Umbilical cord (tissue), 2 donors: ENCODE measurements at places on chromosomes 7 and 10. TPM values are rescaled to one million over a fixed set of nuclear protein-coding genes. Genes with fewer than 3 reads are reported as not detected.

DNA sequence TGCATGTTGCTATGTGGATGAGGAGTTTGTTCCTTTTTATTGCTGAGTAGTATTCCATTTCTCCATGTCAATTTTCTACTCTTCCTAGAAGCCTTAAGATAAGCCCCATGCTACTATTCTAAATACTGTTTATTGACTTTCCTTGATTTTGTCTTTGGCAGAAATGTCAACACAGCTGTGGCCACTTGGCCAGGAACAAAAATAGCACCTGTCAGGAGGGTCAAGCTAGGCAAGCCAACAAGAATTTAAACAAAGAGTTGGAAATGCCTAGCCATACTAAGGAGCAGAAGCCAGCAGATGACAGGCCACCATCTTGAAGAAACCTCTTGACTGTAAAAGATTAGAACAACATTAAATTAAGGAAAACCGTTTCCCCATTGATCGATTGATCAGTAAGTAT lies 34.7 kb downstream of the JAZF1 start:
- DNase-seq: no peak

The TMEM196 gene
- 14.9 TPM for total RNA-seq

DNA sequence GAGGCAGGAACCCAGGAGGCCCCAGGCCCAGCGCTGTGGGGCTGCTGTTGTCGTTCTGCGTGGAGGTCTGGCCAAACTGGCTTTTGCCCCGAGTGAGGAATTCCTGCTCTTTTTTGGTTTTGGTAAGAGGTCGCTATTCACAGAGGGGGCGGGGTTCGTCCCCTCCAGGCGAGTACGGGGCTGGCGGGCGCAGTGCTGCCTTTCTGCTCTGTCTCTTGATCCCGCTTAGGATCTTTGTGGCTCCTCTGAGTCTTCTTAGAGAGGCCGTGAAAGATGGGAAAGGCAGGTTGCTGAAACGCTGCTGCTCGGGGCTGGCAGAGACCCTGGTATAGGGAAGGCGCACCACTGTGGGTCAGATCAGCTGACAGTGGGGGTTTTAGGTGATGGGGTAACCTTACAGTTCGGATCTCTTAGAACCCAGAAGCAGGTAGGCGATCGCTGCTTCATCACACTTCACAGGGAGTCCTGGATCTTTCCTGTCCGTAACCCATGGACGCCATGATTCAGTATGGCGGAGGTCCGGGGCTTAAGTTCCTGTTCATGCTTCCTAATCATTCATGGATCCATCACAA lies 136.7 kb downstream of the KIF20B start:
- peak; percentile 15 for DNase-seq

DNA sequence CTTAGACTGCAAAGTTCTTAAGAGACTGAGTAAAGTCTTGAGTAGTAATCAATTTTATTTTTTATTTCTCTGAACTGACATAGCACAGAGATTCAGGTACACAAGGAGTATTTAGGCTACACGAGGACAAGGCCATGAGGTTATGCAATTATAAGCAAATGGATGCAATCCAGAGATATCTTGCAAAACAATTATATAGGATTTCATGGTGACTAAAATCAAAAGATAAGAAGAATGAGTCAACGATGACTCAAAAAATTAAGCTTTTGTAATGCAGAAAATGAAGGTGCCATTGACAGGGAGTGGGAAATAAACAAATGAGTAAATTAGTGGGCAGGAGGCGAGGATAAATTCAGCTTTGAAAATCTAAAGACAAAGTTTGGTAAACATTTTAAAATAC lies 66.7 kb upstream of the MYO3A start:
- no peak for DNase-seq

DNA sequence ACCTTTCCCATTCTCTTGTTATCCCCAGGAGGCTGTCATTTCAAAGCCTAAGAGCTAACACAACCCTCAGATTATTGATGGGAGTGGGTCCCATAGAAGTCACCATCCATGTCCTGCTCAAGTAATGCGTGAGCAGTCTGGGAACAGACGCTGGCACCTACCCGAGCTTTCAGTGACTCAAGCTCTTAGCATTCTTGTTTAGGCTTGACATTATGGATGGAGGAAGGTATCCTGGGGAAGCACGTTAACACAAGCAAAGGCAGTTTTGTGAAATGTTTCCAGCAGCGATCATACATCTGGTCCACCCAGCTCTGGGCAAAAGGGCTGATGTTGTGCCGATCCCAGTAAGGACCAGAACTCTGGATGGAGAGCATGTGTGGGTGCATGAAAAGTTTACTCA lies 30.0 kb upstream of the AUTS2 start:
- no peak for DNase-seq

DNA sequence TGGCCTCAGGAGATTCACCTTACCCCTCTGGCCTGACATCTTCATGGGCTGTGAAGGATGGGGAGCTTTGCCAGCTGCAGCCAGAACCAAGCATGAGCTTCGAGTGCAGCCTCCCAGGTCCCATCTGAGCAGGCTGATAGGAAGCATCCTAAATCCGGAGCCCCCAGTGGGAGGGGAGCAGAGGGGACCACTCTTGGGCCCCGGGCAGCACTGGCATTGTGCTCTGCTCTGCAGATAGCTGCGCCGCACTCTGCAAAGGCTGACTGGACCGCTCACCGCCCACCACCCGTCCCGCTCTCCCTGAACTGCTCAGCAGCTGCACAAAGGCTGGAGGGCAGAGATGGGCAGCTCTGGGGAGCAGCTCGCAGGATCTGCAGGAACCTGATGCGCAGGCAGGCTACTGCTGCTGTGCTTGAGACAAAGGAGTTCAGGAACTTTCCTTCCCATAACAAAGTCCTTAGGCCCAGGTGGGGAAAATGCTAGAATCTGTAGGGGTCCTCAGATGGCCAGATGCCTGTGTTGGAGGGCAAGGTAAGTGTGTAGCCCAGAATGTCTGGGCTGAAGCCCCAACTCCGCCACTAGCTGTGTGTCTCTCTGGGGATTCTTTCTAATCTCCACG lies 51.8 kb downstream of the ARHGAP22 start:
- DNase-seq: no peak

The BICC1 gene
- 12.8 TPM for total RNA-seq

The SYCE1 gene
- 2.6 TPM for total RNA-seq

DNA sequence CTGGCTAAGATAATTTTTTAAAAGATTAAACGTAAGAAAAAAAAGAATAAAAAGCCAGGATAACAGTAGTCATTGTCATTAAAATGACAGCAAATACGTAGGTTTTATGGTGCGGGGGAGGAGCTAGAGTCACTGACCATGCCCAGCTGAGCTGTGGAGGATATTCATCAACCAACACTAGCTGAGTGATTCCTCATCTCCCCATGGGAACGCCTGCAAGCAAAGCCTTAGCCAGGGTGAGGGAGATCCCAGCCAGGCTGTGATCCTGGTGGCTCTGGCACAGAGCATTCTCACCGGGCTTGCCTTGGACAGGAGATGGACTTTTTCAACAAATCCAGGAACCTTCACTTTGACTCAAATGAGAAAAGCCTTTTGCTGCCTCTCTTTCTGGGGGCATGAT lies 94.2 kb downstream of the HIP1 start:
- no peak for DNase-seq

The TAS2R41 gene
- total RNA-seq: 2.6 TPM

- DNase-seq: no peak
These were observed 19.2 kb downstream of the NIPSNAP2 start for GRCh38 chr7:55983537-55983936.

GRCh38 chr7:129169171-129169671 lies 19.2 kb upstream of the SMO start:
- DNase-seq: peak; percentile 63

The SPDYE9 gene
- 1.7 TPM for total RNA-seq

- DNase-seq: no peak
These were observed 190.4 kb downstream of the AHR start for GRCh38 chr7:17488829-17489228.

- DNase-seq: no peak
These were observed 27.2 kb upstream of the ZNF273 start for GRCh38 chr7:64875658-64876406.

GRCh38 chr10:120478386-120478785 lies 21.4 kb downstream of the PLPP4 start:
- DNase-seq: no peak

The LRRC4 gene
- 2.6 TPM for total RNA-seq

- no peak for DNase-seq
These were observed 30.3 kb downstream of the GRID1 start for GRCh38 chr10:86336341-86336740.
